ENCODE measurements at places on chromosomes 3 and 15.

DNA sequence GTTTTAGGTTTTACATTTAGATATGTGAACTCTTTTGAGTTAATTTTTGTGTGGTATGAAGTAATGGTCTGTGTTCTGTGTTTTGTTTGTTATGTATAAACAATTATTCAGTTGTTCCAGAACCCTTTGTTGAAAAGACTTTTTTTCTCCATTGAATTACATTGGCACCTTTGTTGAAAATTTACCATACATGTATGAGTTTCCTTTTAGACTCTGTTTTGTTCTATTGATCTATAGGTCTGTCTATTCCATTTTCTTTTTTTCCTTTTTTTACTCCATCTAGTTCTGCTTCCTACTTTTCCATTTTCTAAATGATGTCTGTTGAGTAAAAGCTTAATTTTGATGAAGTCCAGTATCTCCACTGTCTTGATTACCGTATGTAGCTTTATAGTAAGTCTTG, 31.4 kb downstream of the ARIH2 start:
- no peak for DNase-seq

DNA sequence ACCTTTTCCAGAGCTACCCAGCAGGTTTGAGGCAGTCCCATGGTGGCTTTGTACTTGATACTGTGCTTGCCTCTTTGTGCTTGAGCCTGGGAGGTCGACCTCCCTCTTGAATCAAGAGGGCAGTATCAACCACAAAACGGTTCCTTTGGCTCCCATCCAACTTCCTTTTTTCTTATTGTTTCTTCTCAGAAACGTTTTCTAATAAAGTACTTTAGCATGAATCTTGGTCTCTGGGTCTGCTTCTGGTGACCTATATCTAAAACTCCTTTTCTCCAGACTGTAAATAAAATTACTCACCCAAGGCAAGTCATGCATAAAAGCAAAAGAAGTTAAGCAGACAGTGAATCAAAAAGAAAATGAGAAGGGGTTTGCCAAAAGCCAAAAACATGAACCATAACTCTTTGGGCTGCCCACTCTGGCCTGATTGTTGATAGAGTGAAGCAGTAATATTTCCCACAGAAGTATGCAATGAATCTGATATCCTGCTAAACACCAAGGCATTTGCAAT, 112.2 kb upstream of the SLC4A7 start:
- DNase-seq = no peak

GRCh38 chr15:51349156-51349844, 7.8 kb downstream of the GLDN start:
- no peak for DNase-seq

DNA sequence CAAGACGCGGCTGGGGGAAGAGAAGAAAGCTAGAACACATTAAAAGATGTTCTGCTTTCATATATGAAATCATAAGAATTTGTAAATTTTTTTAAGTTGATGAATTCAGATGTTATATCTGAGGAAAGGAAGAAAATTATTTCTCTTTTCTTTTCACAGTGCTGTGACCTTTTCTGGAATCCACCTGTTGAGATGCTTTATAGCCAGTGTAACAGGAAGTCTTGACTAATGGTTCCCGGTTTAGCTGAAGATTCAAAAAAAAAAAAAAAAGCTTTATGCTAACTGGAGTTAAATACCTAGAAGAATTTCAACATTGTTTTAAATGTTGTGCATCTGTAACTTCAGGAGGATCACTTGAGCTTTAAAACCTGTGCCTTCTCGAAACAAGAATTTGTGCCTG, 9.9 kb downstream of the GTPBP8 start:
- DNase-seq = no peak

- no peak for DNase-seq
Measured at GRCh38 chr3:4531478-4532025, 38.4 kb downstream of the ITPR1 start.

DNA sequence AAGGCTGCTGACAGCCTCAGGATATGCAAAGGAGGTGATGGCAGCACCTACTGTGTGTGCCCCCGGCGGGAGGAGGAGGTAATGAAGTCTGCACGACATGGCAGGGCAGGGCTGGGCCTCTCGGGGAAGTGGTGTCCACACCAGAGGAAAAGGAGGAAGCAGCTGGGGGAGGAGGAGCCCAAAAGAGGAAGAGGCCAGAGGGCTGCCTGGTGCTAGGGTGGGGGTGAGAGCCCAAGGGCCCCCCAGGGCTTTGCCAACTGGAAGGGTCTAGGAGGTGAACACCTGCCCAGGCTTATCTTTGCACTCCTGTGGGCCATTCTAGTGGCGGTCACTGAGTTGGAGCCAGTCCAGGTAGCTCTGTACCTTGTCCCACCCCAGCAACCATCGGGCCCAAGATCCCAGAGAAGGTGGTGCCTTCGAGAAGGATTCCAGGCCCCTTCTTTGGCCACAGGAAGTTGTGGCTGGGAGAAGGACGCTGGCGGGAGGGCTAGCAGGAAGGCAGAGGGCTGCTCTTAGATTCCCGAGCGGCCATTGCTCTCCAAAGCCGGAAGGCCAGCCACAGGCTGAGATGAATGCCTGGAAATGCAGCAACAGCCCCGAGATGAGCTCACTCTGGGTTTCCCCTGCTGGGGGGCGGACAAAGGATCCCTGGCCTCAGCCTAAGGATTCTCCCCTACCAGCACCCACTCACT, 7.0 kb downstream of the GNAI2 start:
- no peak for DNase-seq

DNA sequence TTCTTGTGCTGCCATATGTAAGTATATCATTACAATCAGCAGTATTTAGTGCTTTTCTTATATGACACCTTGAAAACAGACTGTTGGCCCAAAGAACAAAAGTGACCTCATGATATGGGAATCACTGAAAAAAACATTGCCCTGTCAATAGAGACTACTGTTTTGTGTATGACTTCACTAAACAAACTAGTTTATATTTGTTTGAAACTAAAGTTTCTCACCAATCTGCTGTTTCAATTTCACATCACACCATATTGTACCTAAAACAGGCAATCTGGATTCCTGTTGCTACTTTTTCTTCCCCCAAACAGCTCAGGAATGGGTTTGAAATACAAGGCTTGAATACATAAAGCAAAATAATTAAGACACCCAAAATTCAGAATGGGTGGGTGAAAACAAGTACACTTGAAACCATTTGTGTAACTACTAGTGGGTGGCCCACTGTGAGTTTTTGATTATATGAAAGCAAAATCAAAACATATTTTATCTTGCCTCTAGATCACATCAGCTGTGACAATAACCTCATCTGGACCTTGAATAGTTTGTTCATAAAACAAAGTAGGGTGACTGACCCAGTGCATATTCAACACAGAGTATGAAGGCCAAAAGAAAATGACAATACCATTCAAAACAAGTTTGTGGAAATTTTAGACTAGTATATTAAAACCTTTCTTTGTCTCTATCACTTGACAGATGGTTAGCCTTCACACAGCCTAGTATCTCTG, 5.9 kb downstream of the ZBTB20 start:
- DNase-seq = no peak

DNA sequence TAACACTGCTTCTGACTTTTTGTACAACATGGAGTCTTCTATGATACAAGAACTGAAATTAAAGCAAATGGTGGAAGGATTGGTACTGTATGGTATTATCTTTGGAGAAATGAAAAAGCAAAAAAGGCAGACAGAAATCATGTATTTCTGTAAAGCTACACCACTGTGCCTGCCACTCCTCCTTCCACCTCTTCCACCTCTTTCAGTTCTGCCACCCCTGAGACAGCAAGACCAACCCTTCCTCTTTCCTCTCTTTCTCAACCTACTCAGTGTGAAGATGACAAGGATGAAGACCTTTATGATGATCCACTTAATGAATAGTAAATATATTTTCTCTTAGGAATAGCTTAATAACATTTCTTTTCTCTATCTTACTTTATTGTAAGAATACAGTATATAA, 57.0 kb downstream of the CD200 start:
- no peak for DNase-seq

GRCh38 chr3:142888481-142889211, at the start of gene PCOLCE2:
TSS of gene PCOLCE2 (minus strand) at chr3:142889083. CDS start at chr3:142888896, 187 bp downstream.
- DNase-seq = no peak

- no peak for DNase-seq
Measured at GRCh38 chr3:171339598-171339997, 120.6 kb downstream of the TNIK start.

GRCh38 chr3:19392150-19392549, 243.8 kb downstream of the KCNH8 start:
- DNase-seq = no peak

GRCh38 chr15:95162069-95162468, 930.7 kb downstream of the MCTP2 start:
- no peak for DNase-seq

DNA sequence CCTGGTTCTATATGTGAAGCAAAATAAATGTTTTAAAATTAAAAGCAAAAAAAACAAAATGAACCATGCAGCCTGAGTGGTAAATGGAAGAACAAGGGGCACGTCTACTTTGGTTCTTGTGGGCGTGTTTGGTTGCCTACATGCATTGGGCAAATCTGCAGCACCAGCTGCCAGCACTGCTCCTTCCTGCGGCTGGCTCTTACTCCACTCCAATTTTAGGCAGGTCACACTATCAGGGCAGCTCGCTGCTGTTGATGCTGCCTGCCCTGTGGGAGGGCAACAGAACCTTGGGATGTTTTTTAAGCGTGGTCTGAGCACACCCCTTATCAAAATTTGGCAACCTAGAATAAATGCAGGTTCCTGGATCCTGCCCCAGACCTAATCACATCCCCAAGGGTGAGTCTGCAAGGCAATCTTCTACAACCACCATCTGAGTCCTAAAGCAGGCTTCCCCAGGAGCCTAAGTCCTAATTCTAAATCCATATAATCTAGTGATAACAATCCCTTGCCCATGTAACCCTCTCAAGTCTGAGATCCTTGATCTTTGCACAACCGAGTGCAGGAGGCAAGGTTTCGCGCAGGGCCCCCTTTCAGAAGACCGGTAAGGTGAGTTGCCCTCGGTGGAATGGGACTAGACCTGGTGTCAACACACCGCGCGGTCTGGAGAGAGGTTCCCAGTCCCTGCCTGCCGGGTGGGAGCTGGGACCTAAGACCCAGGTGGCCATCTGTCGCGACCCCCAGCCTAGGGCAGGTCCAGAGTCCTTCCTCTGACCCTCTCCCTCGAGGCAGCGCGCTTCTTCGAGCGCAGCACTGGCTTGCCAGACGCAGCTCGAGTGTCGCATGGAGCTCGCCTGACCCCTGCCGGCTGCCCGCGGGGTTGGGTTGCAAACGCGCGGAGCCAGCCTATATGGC, 15.9 kb downstream of the IVD start:
- DNase-seq = peak; percentile 71

- no peak for DNase-seq
Measured at GRCh38 chr3:53938645-53939044, 47.0 kb upstream of the SELENOK start.

DNA sequence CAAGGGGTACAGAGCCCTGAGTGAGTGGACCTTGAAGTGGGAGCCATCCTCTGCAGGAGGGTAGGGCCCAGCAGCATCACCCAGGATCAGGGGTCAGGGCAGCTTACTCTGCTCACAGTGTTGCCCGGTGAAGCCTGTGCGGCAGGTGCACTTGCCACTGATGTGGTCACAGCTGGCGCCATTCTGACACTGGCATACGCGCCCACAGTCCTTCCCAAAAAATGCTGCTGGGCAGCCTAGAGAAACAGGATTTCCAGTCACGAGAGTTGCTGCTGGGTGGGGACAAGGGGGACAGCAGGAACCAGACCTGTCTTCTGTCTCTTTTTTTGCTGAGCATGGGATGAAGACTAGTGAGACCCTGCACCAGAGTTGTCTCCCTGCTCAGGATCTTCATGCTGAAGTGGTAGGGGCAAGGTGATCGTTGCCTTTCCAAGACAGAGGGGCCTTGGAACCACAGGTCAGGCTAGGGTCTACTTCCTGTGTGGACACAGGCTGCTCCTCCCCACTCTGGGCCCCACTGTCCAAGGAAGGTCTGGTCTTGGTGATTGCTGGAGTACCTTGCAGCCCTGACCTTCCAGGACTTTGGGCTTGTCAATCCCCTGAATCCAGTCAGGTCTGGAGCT, 46.9 kb downstream of the RAB11A start:
- no peak for DNase-seq

GRCh38 chr3:174358252-174358651, 500.9 kb upstream of the NAALADL2 start:
- no peak for DNase-seq

GRCh38 chr15:27414168-27414870, 443.3 kb downstream of the GABRG3 start:
- DNase-seq = no peak

GRCh38 chr3:4633078-4634004, 140.2 kb downstream of the ITPR1 start:
- no peak for DNase-seq

GRCh38 chr3:23920151-23920655, 3.3 kb downstream of the RPL15 start:
- no peak for DNase-seq

GRCh38 chr3:59641169-59641899, 591.5 kb upstream of the CFAP20DC start:
- DNase-seq = no peak

- peak; percentile 24 for DNase-seq
Measured at GRCh38 chr3:171460725-171461524, 720 bp upstream of the TNIK start.

- no peak for DNase-seq
Measured at GRCh38 chr15:40930430-40931299, 1.5 kb downstream of the DLL4 start.

DNA sequence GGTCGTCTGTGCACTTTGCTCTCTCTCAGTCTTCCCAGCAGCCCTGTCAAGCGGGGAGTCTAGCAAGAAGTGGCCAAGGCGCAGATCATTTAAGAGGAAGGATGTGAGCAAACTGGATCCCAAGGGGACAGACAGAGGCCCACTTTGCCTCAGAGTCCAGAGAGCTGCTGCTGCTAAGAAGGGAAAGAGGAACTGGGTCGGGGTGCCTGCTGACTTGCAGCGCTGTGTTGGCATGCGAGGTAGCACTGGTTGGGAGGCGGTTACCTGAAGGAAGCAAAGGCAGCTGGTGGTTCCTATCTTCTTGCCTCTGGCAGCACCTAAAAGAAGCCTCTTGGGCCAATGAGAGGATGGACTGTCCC, 28.1 kb downstream of the SMAD3 start:
- no peak for DNase-seq

DNA sequence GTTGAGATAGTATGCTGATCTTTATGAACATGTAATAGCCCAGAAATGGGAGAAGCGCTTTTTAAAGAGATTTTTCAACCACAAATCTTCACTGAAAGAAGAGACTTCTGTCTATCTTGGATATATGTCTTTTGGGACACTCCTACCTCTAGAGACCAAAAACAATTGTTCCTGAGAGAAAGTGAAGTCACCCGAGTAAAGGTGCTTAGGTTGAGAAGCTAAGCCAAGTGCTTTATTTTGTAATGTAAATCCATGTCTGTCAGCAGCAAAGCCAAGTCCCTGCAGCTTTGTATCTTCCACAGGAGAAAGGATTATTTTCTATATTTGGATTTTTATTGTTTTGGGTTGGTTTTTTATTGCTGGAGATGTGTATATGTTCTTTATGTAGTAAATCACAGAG, 32.1 kb upstream of the B3GALNT1 start:
- DNase-seq = no peak

- no peak for DNase-seq
Measured at GRCh38 chr3:48190911-48191310, 2.7 kb upstream of the CDC25A start.

- DNase-seq = no peak
Measured at GRCh38 chr15:27681038-27681437, 418.1 kb downstream of the OCA2 start.

- DNase-seq = no peak
Measured at GRCh38 chr3:159839561-159840379, 148.9 kb upstream of the IL12A start.
